ENCODE measurements at places on chromosomes 1 and 21. TPM values are rescaled to one million over a fixed set of nuclear protein-coding genes. Genes with fewer than 3 reads are reported as not detected.

DNA sequence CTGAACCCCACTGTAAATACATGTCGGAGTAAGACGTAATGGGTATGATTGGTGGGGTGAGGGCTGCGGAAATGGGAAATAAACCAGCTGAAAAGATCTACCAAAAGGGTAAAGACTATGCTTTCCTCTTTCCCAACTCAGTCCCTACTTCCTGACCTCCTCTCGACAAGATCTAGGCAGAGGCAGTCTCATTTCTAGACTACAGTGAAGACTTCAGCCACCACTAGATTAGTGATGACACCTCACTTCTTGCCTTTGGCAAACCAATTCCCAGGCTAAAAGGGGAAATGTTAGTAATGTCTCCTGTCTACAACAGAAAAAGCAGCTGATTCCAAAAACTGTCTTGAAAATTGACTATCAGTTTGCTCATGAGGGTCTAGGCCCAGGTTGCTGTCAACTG, 219.9 kb downstream of the ASTN1 start:
- no peak for ATAC-seq

DNA sequence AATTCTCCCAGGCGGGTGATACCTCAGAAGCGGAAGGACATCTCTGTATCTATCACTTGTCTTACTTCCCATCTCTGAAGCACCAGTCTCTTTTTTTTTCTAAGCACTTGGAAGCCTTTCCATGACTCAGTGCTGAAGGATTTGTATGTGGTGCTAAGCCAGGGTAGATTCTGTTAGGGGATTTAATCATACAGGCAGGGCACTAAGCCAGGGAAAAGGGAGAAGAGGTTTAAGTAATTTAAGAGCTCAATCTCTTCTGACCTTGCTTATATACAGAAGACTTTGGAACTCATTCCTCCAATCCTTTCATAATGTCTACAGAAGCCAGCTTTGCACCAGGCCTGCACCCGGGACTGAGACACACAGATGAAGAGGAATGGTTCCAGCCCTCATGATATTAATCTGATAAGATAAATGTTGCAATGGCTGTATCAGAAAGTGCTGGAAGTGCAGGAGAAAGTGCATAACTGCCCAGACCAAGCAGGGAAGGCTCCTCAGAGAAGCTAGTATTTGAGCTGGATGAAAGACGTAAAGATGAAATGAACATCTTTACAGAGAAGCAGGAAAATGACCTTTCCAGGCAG, 11.0 kb downstream of the FAM163A start:
- ATAC-seq = peak; percentile 31

GRCh38 chr1:215376544-215377264, 190.4 kb upstream of the KCTD3 start:
- no peak for ATAC-seq

HMCN1 gene
- total RNA-seq = 22.0 TPM

- ATAC-seq = no peak
Observed at GRCh38 chr1:157562515-157562914, 10.2 kb upstream of the FCRL5 start.

DNA sequence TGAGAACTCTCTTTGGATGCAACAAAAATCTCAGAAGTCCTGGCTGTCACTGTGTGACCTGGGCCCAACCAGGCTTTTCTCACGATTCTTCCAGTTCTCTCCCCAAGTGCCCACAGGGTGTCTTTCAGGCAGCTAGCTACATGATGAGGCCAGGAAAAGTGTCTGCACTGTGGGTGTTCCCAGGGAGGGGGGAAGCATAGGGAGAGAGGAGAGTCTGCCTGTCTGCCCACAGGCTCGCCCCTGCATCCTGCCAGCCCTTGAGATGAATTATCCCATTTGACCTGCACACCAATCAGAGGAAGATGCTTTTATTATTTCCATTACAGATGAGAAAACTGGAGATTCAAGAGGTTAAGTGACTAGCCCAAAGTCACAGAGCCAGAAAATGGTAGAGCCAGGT, 27.8 kb downstream of the FOXO6 start:
- no peak for ATAC-seq

OR10Z1 gene
- total RNA-seq = 0.23 TPM

DNA sequence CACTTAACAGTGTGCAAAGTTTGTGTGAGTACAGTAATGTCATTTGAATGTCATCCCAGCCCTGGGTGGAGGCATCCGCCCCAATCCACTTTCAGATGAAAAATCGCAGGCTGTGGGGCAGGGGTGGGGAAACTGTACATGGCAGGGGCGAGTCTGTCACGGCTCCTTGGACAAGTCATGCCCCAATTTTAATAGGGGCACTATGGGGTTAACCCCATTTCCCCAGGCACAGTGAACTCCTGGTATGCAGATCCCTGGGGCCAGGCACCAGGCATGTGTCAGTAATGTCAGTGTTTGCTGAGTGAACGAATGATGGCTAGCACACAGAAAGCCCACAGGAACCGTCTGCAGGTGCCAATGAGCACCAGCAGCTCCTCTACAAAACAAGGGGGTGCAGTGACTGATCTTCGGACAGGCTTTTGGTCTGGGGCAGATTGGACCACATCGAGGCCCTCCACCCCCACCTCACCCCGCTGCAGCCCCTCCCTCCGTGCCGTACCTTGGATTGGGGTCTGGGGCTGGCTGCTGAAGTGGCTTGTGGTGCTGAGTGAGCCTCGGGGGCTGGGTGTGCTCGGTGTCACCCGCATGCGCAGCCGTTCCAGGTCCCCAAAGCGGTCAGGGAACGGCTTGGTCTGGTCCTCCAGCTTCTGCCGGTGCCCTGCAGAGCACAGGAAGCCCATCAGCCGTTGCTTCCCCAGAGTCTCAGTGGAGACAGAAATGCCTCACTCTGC, 23.2 kb downstream of the RUNX3 start:
- no peak for ATAC-seq

All from motor neuron (in vitro differentiated cells).